Fibroblast of lung (primary cell): ENCODE measurements at places on chromosomes 12 and 14. TPM values are rescaled to one million over a fixed set of nuclear protein-coding genes. Genes with fewer than 3 reads are reported as not detected.
A peak's percentile ranks its signal among the peaks of the same experiment; 100 is the strongest.

Gene LHX5
- not detected in 2 replicates for polyA plus RNA-seq

Gene RERG
- 0.26 and 0.57 TPM in 2 replicates for polyA plus RNA-seq

Gene SLC39A5
- polyA plus RNA-seq = not detected in 2 replicates

DNA sequence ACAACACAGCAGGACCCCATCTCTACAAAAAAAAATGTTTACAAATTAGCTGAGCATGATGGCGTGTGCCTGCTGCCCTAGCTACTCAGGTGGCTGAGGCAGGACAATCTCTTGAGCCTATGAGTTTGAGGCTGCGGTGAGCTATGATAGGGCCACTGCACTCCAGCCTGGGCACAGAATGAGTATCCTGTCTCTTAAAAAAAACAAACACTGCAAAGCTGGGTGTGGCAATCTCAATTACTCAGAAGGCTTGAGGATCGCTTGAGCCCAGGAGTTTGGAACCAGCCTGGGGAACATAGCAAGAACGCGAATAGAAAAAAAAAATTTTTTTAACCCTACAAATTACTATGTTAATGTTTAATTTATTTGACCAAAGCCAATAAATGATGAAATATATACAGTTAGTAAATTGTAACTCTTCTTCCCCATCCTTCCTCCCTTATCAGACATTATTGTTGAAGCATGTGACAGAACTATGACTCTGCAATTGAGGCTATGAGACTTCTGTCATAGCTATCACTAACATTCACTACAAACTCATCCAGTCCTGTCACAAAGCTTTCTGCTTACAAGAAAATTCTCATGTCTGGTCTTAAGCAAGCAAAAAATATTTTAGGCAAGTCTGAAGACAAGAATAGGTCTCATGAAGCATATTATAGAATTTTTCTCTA lies 9.8 kb downstream of the BTBD7 start:
- no peak for DNase-seq

Gene CLEC1B
- polyA plus RNA-seq = not detected in 2 replicates

GRCh38 chr14:75543786-75544185 lies 21.5 kb downstream of the BATF start:
- no peak for DNase-seq

DNA sequence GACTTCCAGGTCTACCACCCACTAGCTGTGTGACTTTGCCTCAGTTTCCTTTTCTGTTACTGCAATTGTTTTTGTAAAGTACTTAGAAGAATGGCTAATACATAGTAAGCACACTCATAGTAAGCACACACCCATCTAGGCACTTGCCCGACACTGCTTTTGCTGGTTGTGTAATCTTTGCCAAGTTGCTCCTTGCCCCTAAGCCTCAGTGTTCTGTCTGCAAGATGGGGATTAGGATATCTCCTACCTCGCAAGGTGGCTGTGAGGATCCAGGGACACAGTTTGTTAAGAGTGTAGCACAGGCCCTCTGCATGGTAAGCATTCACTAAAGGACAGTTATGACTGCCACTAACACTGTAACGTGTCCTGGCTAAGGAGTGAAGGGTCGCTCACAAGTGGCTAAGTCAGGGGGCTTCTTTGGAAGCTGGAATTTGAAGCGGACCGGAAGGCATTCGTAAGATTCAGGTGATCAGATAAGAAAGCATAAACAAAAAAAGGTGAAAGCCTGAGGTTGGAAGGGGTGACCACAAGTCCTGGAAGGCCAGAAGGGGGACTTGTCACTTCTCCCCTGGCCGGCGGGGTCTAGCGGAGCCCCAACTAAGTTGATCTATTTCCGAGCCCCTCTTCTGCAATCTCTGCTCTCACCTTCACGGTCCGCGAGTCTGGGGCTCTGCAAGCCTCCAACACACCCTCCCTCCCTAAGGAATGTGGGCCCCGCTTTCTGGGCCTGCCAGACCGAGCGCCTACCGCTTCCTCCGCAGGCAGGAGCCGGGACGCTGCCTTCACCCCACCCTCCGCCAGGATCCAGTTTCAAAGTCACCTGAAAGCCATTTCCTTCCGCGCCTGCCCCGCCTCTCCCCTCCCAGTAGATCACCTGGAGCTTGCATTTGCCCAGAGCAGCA lies 1.5 kb upstream of the PLEKHG3 start:
- DNase-seq = no peak

Gene LRRC43
- 0.61 and 0.71 TPM in 2 replicates for polyA plus RNA-seq

Gene RNASE1
- not detected in 2 replicates for polyA plus RNA-seq

DNA sequence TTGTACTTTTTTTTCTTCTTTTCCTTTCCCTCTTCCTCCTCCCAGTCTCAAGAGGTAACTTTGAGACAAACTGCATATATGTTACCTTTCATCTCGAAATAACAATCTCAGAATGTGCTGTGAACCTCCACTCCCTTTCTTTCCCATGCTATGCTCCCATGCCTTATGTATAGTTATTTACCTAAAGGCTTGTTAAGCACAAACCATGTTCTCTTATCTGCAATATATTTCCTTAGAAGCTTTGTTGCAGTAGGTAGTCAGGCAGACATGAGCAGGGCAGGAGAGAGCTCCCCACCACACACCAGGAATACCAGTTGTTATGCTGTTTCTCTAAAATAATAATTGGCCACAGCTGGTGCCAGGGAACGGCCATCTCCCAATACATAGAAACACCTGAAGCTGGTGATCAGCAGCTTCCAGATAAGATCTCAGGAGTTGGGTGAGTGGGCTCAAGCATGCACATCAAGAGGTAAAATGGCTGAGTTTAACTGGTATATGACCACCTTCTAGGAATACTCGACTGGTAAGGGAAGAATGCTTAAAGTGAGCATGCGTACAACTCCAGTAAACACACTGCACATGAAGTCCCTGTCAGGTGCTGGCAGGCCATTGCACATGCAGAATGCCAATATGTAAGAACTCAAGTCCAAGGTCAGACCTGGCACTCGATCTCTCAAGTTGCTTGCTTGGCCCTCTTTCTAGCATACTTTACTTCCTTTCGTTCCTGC lies 14.8 kb upstream of the DHRS2 start:
- no peak for DNase-seq

GRCh38 chr12:90896821-90897220 lies 58.2 kb downstream of the CCER1 start:
- DNase-seq = no peak

Gene TAS2R50
- not detected in 2 replicates for polyA plus RNA-seq

Gene B3GNT4
- polyA plus RNA-seq = 0.12 and 0.14 TPM in 2 replicates

DNA sequence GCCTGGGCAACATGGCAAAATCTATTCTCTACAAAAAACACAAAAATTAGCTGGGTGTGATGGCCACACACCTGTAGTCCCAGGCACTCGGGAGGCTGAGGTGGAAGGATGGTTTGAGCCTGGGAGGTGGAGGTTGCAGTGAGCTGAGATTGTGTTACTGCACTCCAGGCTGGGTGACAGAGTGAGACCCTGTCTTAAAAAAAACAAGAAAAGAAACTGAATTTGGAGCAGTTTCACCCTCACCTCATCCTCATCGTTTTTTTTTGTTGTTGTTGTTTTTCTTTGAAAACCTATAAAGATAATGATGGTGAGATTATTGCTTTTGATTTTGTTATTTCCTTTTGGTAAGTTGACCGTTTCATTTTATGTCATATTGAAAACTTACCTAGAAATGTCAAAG lies 60.7 kb downstream of the SLC38A6 start:
- no peak for DNase-seq

DNA sequence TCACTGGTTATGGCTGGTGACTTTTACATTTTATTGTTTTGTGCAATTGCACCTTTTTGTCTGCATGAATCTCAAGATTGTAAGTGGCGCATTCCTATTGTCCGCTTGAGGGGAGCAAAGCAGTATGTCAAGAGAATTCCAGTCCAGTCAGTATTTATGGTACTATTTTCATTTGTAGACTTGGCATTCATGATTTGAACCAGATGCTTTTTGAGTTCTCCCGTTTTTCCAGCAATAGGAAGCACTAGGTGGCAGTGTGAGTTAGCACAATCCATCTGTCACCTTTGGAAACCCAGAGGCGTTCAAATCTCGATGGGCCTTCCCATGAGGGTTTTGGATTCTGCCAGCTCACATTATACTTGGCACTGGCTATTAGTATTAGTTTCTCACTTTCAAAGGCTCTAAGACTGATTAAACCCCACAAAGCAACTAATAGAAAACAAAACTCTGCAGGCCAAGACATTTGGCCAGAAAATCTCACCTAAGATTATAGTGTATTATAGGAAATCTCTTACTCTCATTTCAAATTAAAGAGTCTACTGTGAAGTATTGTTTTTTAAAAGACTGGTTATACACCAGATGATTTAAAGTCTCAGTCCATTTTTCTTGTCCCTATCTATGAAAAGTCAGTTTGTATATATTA lies 2.2 kb downstream of the DACT1 start:
- peak; percentile 87 for DNase-seq

GRCh38 chr14:83478741-83479140 lies 1945.1 kb upstream of the SEL1L start:
- DNase-seq = no peak

- no peak for DNase-seq
Measured at GRCh38 chr14:72883961-72884360, 9.9 kb downstream of the DPF3 start.

GRCh38 chr14:47619392-47619791 lies 56.0 kb downstream of the MDGA2 start:
- no peak for DNase-seq

Gene PUS7L
- 10.9 and 11.2 TPM in 2 replicates for polyA plus RNA-seq

Gene PDZRN4
- not detected in 2 replicates for polyA plus RNA-seq

GRCh38 chr12:46787496-46788055 lies 38.2 kb downstream of the SLC38A4 start:
- DNase-seq = no peak

GRCh38 chr12:3775385-3776035 lies 22.6 kb upstream of the CRACR2A start:
- no peak for DNase-seq

DNA sequence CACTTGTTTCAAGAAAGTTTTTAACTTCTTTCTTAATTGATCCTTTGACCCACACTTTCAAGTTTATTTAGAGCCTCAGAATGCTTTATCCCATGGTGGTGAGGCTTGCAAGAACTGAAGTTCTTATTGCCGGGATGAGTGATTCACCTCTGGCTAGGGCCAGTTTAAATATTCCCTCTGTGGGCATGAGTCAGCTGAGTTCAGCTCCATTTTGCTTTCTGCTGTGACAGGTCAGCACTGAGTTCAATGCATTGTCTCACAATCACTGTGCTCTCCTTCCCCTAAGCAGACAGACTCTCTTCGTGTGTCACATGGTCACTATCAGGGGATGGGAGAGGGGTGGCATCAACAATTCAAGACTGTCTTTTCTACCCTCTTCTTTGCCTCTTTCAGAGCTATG lies 514.6 kb upstream of the FBXO33 start:
- DNase-seq = peak; percentile 48

DNA sequence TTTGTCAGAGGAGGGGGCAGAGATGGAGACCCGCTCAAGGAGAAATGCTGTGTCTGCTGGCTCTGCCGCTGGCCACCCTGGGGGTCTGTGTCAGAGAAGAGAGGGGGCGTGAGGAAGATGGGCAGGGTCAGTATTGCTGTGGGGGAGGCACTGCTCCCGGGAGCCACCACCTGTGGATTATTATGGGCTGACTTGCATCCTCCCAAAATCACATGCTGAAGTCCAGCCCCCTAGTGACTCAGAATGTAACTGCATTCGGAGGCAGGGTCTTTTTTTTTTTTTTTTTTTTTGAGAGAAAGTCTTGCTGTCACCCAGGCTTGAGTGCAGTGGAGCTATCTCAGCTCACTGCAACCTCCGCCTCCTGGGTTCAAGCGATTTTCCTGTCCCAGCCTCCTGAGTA lies 12.3 kb downstream of the ABCD4 start:
- peak; percentile 17 for DNase-seq

Gene RNF212B
- polyA plus RNA-seq = not detected in 2 replicates

GRCh38 chr12:123102366-123102765 lies 48.5 kb downstream of the PITPNM2 start:
- DNase-seq = no peak

DNA sequence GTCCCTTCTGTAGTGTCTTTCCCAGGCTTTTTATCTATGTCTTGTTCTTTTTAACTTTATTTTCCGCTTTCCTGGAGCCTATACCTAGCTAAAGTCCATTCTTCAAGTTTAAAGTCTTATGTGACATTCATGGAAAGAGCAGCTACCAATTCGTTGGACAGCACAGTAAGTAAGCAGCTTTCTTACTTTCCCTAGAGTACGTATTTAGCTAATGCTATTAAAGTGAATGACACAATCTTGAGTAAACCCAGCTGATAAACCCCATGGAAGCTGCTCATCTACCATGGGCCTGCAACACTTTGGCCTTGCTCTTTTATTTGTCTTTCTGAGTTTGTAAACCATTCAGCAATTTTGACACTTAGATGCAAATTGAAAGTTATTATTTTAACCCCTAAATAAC lies 30.0 kb downstream of the ALX1 start:
- DNase-seq = no peak

Gene HCAR1
- 0.43 and 1.1 TPM in 2 replicates for polyA plus RNA-seq

DNA sequence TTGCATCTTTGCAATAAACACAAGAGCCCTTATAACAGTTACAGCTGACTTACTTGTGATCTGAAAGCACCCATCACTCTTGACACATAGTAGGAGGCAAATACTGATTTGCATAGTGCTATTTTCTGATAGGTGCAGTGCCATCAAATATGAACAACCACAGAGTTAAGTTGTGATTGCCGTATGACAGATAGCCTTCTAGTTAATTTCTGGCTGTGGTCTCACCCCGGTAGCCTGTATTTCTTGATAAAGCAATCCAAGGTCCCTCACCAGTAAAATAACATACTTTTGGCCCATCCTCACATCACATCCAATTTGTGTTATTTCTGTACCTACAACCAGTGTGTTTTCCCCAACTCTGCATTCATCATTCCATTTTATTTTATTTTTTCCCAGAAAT lies 23.3 kb upstream of the STYK1 start:
- DNase-seq = no peak

Gene DIO3
- not detected in 2 replicates for polyA plus RNA-seq

Gene MSRB3
- 43.1 and 105 TPM in 2 replicates for polyA plus RNA-seq

- no peak for DNase-seq
Measured at GRCh38 chr14:74793506-74794155, 30.5 kb downstream of the YLPM1 start.

DNA sequence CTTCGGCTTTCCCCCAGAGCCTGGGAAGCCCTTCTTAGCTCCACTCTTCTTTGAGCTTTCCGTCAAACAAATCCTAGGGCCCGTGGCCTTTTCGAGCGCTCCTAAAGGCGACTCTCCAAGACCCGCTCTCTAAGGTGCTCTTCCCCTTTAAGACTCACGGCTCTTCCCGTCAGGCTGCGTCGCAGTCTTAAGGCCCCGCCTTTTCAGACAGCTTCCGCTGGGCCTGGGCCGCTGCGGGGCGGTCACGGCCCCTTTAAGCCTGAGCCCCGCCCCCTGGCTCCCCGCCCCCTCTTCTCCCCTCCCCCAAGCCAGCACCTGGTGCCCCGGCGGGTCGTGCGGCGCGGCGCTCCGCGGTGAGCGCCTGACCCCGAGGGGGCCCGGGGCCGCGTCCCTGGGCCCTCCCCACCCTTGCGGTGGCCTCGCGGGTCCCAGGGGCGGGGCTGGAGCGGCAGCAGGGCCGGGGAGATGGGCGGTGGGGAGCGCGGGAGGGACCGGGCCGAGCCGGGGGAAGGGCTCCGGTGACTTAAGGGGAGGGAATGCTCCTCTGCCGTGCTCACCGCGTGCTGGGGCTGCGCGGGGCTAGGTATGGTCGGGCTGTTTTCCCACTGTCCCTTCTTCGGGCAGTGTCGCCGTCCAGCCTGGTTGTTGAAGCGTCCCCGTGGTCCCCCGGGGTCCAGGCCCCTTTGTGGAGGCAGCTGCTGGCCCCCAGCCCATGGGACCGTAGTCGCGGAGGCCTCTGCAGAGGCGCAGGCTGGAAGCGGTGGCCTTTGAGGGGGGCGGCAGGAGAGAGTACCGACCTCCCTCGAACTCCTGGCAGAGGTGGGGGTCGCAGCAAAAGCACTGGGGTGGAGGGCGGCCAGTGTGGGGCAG lies at the start of gene PEX5:
Gene PEX5 (plus strand): TSS at position 289 of the 870 bp plus-strand sequence. CDS start 692 bp downstream, outside the sequence.
- peak; percentile 93 for DNase-seq

Gene SIRT4
- 0.53 and 1.2 TPM in 2 replicates for polyA plus RNA-seq
